ENCODE measurements at places on chromosomes 7 and 10.

- DNase-seq, result no peak
Measured at GRCh38 chr10:48626986-48627731, 22.3 kb upstream of the ARHGAP22 start.

GRCh38 chr10:83820033-83820432, 319.3 kb upstream of the GHITM start:
- DNase-seq, result no peak

- no peak for DNase-seq
Measured at GRCh38 chr10:1049425-1049958, 573 bp upstream of the IDI1 start.

GRCh38 chr10:90195288-90195840, 494.0 kb downstream of the KIF20B start:
- no peak for DNase-seq

DNA sequence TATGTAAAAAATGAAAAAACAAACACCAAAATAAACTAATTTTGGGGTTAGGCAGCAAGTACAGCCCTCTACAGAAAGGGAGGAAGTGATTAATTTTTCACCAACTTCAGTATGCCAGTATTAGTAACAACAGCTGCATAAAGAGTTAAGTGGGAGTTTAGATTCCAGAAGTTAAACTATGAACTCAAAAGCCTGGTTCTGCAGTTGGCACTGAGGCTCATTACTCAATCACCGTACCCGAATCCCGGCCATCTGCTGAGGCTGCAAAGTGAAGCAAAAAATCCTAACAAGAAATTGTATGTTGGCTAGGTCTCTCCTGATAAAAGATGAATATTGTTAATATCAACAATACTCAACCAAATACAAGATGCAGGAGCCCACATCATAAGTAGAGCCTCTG, 4.0 kb downstream of the NUDT5 start:
- DNase-seq, result no peak

DNA sequence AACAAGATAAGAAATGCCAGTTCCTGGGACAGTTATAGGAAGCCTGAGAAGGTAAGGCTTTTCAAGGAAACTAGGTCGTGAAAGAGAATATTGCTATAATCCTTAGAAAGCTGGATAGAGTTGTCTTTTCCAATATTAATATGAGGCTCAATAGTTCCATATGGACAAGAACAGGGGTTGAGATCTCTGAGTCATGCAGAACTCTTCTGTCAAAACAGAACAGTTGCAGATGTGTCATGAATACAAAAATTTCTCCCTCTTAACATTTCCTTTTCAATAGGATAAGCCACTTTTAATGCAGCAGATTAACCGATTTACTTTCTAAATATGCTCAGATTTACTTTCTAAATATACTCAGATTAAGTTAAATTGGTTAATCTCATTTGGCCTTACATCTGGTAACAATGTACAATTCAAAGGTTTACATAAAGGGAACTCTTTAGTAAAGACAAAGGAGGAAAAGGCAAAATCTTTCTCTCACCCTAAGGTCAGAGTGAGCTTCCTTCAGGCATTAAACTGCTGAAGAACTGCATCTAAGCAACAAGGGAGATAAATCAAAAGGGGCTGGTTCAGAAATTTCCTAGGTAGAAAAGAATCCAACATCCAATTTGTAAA, 104.7 kb upstream of the PCDH15 start:
- DNase-seq, result no peak

DNA sequence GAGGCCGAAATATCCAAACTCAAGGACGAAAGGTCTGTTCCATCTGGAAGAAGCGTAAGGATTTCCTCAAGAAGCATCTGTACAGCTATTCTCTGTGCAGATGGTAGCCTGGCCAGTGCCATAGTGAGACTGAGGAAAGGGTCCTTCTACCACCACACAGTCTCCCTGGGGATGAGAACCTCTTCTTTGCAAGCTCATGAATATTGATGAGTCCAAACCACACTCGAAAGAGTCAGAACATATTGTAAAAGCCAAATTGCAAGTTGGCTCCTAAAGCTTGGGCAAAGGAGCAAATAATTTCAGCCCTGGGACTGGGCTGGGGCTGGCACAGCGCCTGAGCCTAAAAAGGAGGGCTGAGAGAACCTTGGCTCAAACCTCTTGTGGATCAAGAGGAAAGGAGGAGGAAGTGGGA, 66.1 kb upstream of the PIP4K2A start:
- no peak for DNase-seq

DNA sequence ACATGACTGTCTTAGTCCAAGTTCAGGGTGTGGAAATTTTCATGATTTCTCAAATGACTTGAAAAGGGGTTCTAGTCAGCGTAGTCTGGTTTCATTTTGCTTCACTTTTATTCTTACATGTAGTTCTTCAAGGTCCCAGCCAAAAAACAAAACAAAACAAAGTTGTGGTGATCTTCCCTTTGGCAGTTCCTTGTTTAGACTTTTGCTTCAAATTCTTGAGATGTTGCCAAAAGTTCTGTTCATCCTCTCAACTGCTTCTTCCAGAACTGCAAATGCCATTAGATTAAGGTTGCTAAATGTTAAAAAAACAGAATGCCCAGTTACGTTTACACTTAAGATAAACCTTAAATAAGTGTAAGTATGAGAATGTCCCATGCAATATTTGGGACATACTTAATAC, 370.8 kb upstream of the LRRTM3 start:
- no peak for DNase-seq

- DNase-seq, result no peak
Measured at GRCh38 chr10:5985029-5985428, 7.7 kb upstream of the IL15RA start.

- peak; percentile 6 for DNase-seq
Measured at GRCh38 chr7:92246360-92247101, 757 bp downstream of the ANKIB1 start.

DNA sequence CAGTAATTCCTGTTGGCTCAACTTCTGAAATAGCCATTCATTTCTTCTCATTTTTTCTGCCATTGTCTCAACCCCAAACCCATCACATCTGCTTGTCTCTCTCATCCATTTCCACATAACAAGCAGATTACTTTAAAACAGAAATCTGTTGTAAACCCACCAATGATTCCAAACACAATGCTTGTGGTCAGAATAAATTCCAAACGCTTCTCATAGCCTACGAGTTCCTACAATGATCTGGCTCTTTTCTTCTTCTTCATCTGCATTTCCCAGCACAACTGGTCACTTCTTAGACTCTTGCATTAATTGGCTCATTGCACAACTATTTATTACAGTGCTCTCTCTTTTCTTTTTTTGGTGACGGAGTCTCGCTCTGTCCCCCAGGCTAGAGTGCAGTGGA, 364.1 kb downstream of the GATA3 start:
- DNase-seq, result no peak

DNA sequence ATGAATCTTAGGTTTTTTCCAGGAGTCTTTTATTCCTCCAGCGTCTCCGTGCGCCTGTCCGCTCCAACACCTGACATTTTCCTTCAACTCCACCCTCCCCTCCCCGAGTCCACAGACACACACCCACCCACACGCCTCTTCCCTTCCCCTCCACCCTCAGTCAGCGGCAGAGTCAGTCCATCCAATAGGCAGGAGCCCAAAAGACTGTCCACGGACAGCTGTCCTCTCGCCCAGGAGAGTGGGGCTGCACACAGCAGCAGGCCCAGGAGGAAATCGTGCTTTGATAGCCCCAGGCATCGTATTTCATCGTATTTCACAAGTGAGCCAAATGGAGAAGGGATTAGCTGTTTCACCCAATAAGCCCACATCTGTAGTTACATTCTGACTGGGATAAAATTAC, 285.1 kb downstream of the ZEB1 start:
- no peak for DNase-seq

DNA sequence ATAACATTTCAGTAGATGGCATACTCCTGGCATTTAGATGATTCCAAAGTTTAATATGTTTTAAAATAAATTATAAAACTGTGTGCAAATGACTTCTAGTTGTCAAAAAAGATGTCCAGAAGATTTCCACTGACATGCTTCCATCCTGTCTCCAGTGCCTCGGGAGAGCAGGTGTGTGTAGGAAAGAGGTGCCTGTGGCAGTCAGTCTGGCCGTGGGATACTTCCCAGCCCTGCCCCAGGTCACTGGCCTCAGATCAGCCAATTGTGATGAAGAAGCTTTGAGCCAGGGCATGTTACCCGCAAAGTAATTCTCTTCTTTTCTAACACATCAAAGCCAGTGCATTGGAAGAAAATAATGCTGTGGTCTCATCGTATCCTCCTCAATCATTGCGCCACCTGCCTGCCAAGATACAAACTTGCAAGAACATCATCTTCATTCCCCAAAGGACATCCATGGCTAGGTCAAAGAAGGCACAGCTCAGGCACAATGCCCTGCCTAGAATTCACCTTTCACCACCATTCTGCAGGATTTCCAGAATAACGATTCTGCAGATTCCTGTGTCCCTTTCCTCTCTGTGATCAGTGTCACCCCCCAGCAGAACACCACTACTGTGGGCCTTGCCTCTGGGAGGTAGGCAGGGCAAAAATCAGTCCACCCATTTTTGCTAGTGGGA, 6.3 kb upstream of the KCNMA1 start:
- DNase-seq, result no peak

DNA sequence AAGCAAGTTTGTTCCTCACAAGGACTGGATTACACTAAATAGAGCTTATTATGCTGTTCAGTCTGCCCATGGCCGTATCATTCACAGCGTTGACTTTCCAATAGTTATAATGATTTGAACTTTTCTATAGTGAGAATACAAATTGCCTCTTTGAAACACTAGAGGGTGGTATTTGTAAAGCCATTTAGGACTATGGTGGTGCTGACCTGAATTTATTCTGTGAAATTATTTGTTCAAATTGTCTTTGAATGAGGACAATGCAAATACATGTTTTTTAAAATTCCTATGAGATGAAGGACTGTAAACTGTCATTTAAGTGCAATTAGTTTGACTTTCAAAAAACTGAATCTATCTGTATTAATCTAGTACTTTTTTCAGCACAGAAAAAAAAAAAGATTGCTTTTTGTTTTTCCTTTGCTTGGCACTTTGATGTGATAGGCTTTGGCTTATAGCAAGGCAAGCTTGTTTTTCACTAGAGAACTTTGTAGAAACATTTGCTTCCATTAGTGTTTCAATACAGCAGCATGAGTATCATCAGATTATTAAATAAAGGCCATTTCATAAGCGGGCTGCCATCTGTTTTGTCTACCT, 122.7 kb upstream of the TMEM229A start:
- no peak for DNase-seq

- no peak for DNase-seq
Measured at GRCh38 chr7:18222636-18223035, 195.0 kb upstream of the PRPS1L1 start.

- DNase-seq, result no peak
Measured at GRCh38 chr10:52871191-52871843, 98.7 kb upstream of the MBL2 start.

DNA sequence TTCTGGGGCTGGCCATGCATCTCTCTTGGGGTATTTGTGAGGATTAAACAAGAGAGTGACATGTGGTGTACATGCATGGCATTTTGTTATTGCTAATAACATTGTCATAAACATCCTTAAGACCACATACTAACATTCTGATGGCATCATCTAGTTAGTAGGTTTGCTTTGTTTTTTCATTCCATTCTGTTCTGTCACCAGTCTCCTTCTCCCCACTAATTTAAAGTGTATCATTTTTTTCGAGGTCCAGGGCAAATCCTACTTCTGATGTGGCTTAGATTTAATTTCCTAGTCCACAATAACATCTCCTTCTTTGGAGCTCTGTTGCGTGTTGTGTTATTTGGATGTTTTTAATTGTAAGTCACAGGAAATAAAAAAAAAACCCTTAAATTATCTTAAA, 248.1 kb downstream of the LRMDA start:
- no peak for DNase-seq

All from hematopoietic multipotent progenitor cell treated with erythropoietin and hydrocortisone succinate and interleukin-3 and kit ligand, for 15 days (in vitro differentiated cells).